Activated CD4-positive, alpha-beta T cell treated with anti-CD3 and anti-CD28 coated beads, Interleukin-2, amount 50 U/mL, for 16 hours (primary cell): ENCODE measurements at places on chromosomes 6 and 20.

- no peak for DNase-seq
These were observed 25.7 kb upstream of the MICB start for GRCh38 chr6:31472259-31472658.

GRCh38 chr20:8220716-8221115 lies 88.7 kb downstream of the PLCB1 start:
- no peak for DNase-seq

DNA sequence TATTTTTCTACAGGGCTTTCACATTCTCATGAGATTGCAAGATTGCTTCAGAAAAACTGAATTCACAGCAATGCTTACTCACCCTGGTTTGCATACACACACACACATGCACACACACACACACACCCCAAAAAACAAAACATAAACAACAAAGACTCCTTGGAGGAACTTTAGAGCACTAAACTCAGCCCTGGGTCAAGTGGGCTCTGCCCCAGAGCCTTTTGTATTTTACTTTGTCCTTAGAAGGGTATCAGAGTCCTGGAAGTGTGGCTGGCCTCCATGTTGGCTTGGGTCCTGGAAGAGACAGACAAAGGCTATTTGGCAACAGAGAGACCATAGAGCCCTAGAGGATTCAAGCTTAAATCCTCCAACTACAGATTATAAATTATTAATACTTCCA lies 8.0 kb upstream of the CST9 start:
- DNase-seq: no peak

DNA sequence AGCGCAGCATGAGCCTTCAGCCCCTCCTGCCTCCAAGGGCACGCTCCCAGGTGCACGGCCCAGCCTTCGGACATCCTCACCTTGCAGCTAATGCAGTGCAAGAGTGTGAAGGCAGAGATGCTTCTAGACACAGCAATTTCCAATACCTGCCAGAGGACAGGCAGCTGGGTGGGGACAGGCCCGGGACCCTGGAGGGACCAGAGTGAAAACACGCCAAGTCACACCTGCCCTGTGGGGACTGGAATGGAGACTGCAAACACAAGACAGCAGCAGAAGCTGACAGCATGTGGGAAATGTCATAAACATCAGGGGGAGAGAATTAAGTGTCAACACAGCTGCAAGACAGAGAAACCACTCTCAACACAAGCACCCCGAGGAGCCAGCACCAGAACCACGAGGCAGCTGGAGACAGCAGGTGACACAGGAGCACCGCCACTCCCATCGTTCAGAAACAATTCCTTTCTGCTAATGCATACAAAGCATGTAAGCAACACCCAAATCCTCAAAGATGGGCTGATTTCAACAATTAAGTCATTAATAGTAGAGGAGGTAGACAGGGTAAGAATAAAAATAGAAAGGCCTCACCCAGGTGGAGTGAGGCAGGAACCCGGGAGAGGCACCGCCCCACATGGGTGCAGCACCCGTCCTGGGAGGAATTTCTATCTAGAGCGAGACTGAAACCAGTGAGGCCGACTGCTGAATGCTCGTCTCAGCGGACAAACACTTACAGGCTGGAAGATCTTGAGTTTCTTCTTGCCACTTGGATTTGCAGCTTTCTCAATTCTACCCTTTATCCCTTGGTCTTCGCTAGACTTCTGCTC lies 17.1 kb downstream of the DIDO1 start:
- DNase-seq: no peak

DNA sequence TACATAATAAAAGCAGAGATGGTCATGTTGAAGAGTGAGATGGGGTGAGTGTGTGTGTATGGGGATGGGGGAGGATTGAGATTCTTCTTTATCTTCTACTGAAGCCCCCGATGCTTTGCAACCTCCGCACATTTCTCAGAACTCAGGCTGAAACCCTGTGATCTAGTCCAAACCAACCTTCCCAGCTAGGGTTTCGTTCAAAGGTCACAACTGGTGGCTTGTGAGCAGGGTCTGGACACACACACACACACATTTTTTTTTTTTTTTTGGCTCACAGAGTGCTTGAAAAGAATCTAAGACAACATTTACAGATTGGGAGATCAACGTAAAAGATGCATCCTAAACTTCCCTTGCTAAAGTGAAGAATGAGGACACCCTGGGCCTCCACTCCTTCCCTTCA lies 225.0 kb upstream of the AGPAT4 start:
- DNase-seq: no peak
